ENCODE measurements at places on chromosomes 2 and 18.

DNA sequence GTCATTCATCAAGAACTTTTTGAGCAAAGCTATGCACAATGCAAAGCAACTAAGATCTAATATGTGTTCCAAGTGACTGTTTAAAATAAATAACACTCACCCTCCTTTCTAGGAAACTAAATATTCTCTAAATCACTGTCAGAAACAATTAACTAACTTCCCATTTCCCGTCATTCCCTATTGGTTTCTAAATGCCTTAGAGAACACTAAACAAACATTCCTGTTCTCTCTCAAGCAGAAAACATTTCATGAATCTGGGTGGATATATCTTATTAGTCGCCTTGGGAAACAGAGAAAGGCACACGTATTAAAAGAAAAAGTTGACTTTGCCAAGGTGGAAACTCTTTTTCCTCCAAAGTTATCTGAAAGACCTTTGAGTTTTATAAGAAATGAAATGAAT lies 735.2 kb downstream of the MBD2 start:
- H3K4me1 ChIP-seq = peaks cover 8% of the 10 kb centered on the region
- H3K36me3 ChIP-seq = no peaks in the 10 kb centered on the region
- H3K27me3 ChIP-seq = no peaks in the 10 kb centered on the region
- no peak overlapping the region for H3K27ac ChIP-seq
- no peak overlapping the region for H3K4me3 ChIP-seq

DNA sequence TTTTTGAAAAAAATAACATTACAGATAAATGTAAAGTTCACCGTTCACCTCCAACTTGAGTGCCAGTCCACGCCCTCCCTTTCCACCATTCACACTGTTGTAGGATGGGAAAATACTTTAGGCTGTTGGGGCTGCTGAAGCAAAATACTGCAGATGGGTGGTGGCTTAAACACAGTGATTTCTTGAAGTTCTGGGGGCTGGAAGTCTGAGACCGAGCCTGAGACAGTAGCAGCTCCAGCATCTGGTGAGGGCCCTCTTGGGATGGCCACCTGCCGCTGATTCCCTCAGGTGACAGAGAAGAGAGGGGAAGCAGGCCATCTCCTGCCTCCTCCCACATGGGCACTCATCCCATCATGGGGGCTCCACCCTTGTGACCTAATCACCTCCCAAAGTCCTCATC lies 17.7 kb downstream of the ALLC start:
- H3K36me3 ChIP-seq = no peaks in the 10 kb centered on the region
- no peaks in the 10 kb centered on the region for H3K4me1 ChIP-seq
- H3K27me3 ChIP-seq = peaks cover 8% of the 10 kb centered on the region
- H3K4me3 ChIP-seq = no peak overlapping the region
- H3K27ac ChIP-seq = no peak overlapping the region

DNA sequence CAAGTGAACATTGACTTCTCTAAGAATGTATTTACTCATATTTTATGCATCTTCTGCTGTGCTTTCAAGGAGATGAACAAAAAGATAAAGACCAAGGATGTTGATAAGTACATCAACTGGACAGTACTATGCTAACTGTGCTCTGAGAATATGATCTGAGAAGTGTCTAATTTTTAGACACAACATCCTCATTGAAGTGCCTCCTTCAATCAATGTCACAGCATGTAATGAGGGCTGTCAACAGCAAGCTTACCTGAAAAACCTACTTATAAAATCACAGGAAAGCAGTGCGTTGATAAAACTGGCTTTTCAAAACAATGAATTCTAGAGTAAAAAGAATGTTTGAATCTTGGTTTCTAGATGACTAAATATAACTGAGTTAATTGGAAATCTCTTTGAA lies 452.9 kb upstream of the DSEL start:
- no peak overlapping the region for H3K27ac ChIP-seq
- H3K4me3 ChIP-seq = no peak overlapping the region
- H3K36me3 ChIP-seq = no peaks in the 10 kb centered on the region
- H3K27me3 ChIP-seq = no peaks in the 10 kb centered on the region
- no peaks in the 10 kb centered on the region for H3K4me1 ChIP-seq

GRCh38 chr2:179677077-179677688 lies 184.2 kb downstream of the ZNF385B start:
- H3K4me3 ChIP-seq = no peak overlapping the region
- peaks cover 20% of the 10 kb centered on the region for H3K4me1 ChIP-seq
- peak overlapping the region; percentile 6 for H3K27ac ChIP-seq
- no peaks in the 10 kb centered on the region for H3K36me3 ChIP-seq
- no peaks in the 10 kb centered on the region for H3K27me3 ChIP-seq

DNA sequence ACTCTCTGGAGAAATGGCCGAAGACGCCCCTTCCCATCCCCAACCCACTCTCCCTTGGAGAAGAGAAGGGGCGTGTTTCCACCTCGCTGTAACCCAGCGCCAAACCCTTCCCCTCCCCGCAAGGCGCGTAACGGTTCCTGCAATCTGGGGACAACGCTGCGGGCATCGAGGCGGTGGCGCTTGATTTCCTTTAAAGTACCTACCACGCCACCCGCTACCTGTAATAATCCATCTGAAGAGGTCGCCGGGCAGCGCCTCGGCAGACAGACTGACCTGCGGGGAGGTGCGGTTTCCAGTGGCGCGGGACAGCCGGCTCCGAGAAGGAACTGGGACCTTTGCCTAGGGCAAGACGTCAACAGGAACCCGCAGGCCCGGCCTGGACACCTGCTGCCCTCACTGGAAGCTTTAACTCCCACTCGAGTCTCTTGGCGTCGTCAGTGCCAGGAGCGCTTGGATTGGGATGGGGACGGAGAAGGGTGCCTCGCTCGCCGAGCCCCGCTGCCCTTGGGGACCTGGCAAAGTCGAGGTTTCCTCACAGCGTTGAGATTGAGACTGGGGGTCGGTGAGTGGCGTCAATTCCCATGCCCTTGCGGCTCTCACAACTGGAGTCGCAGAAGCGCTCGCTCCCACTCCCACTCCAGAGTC lies at the start of gene CYP1B1:
Gene CYP1B1 (minus strand): TSS at position 645 of the 645 bp plus-strand sequence. CDS start 763 bp downstream, outside the sequence.
- peak within 1 kb of the TSS; percentile 61 for H3K4me3 ChIP-seq
- peak within 1 kb of the TSS; percentile 47 for H3K27ac ChIP-seq
- peaks cover 38% of the 10 kb centered on the region for H3K4me1 ChIP-seq
- no peaks in the 10 kb centered on the region for H3K36me3 ChIP-seq
- H3K27me3 ChIP-seq = peaks cover 43% of the 10 kb centered on the region
- peak; percentile 68 for DNase-seq

- H3K4me3 ChIP-seq = no peak overlapping the region
- no peak for DNase-seq
- H3K27ac ChIP-seq = no peak overlapping the region
- H3K36me3 ChIP-seq = no peaks in the 10 kb centered on the region
- no peaks in the 10 kb centered on the region for H3K27me3 ChIP-seq
- H3K4me1 ChIP-seq = no peaks in the 10 kb centered on the region
Observed at GRCh38 chr2:58137856-58138255, 91.2 kb downstream of the VRK2 start.

- no peaks in the 10 kb centered on the region for H3K4me1 ChIP-seq
- no peaks in the 10 kb centered on the region for H3K27me3 ChIP-seq
- no peak overlapping the region for H3K27ac ChIP-seq
- H3K4me3 ChIP-seq = no peak overlapping the region
Observed at GRCh38 chr18:43650426-43650825, 373.1 kb upstream of the SYT4 start.

DNA sequence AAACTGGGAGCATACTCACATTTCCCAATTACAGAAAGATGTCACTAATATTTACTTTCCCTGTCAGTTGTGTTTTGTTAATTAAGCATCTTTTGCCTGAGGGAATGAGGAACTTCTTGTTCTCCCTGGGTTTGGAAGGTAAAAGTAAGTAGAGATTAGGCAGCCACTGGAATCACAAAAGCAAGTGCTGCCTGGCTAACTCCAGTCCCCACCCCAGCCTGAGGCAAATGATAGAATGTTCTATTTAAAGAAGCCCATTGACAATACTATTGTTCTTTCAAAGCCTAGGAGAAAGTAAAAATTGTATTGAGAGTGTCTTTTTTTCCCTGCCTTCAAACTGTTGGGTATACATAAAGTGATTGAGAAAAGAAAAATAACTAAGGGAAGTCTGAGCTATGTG lies 93.8 kb downstream of the MBD2 start:
- no peaks in the 10 kb centered on the region for H3K36me3 ChIP-seq
- H3K4me1 ChIP-seq = no peaks in the 10 kb centered on the region
- H3K27ac ChIP-seq = no peak overlapping the region
- H3K27me3 ChIP-seq = no peaks in the 10 kb centered on the region

DNA sequence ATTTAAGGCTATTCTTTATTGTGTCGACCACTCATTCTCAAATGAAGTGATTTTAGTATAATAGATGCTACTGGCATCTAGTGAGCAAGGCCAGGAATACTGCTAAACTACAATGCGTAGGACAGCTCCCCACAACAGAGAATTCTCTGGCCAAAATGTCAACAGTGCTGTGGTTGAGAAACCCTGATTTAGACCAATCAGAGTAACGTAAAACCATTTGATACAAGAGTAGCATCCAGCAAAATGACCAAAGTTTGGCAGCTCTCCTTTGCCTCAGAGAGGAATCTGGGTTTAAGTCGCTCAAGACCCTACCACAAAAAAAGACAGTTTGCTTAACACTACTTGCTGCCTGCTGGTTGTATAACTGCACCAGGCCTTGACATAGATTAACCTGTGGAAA lies 37.0 kb upstream of the TTN start:
- peaks cover 31% of the 10 kb centered on the region for H3K4me1 ChIP-seq
- no peaks in the 10 kb centered on the region for H3K36me3 ChIP-seq
- no peak for DNase-seq
- no peak overlapping the region for H3K4me3 ChIP-seq
- no peaks in the 10 kb centered on the region for H3K27me3 ChIP-seq

- no peak overlapping the region for H3K4me3 ChIP-seq
- no peak overlapping the region for H3K27ac ChIP-seq
- no peaks in the 10 kb centered on the region for H3K4me1 ChIP-seq
- no peaks in the 10 kb centered on the region for H3K27me3 ChIP-seq
- DNase-seq = no peak
- H3K36me3 ChIP-seq = no peaks in the 10 kb centered on the region
Observed at GRCh38 chr2:66948234-66948633, 448.9 kb upstream of the ETAA1 start.

Measured in tibial artery (tissue), 4 donors.